ENCODE measurements at places on chromosomes 3 and 15. TPM values are rescaled to one million over a fixed set of nuclear protein-coding genes. Genes with fewer than 3 reads are reported as not detected.

DNA sequence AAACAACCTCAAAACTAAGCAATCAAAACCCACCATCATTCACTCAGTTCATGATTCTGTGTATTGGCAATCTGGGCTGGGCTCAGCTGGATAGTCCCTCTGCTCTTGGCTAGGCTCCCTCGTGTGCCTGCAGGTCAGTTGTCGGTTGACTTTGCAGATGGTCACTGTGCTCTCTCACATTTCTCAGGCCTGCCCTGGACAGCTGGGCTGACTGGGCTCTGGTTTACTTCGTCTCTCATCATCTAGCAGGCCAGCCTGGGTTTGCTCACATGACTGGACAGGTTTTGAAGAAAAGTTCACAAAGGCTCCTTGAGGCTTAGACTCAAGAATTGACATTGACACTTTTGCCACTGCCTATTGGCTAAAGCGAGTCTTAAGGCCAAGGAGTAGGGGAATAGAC, 105.0 kb upstream of the CTNNB1 start:
- no peak for DNase-seq
- no peak overlapping the region for H3K4me3 ChIP-seq
- H3K27me3 ChIP-seq: no peaks in the 10 kb centered on the region

DNA sequence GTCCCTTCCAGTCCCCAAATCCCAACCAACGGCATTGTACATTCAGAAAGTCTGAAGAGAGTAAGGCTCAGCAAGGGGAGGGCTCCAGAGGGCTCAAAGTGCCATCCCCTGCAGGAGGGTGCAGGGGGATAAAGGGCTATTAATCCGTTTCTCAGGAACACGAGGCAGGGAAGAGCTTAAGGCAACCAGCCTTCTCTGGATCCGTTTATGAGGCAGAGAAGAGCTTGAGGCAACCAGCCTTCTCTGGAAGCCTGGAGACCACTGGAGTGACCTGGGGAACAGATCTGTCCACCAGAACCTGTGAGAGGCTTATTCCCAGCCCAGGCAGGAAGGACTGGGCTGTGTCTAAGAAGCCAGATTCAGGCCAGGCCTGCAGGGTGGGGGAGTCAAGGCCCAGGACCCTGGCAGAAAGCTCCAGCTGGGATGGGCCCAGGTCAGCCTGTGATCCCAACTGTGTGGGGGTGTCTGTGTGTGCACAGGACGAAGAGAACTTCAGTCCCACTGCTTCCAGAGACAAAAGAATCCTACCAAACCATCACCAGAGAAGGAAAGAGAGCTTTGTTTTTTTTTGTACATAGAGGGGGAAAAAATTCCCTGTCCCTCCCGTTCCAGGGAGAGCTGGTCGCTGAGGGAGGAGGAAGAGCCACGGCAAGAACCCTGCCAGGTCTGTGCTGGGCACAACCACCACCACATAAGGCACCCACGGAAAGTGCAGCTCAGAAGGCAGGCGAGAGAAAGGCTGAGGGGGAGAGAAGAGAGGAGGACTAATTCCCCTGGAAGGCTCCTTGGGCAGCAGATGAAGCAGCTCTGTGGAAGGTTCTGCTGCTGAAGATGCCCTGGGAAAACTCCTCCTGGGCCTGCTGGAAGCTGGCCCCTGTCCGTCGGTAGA, 1.6 kb upstream of the ULK3 start:
- no peaks in the 10 kb centered on the region for H3K36me3 ChIP-seq
- H3K27me3 ChIP-seq: no peaks in the 10 kb centered on the region
- H3K27ac ChIP-seq: no peak overlapping the region
- H3K4me3 ChIP-seq: no peak overlapping the region

DNA sequence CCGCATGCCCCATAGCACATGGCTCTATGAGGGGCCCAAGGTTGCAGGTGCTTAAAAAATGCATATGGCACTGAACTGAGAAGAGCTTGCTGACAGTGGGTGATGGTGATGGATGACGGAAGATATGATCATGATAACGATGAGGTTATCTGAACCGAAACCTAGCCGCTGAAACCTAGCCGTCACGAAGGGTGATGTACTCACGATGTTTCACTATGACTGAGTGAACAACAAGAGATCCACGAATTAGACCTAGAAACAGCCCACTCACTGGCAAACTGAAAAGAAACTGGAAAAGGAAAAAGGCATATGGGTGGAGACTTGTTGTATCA, 57.6 kb upstream of the BCL6 start:
- no peaks in the 10 kb centered on the region for H3K27me3 ChIP-seq
- no peaks in the 10 kb centered on the region for H3K36me3 ChIP-seq
- H3K4me1 ChIP-seq: no peaks in the 10 kb centered on the region
- H3K27ac ChIP-seq: no peak overlapping the region
- no peak overlapping the region for H3K4me3 ChIP-seq

DNA sequence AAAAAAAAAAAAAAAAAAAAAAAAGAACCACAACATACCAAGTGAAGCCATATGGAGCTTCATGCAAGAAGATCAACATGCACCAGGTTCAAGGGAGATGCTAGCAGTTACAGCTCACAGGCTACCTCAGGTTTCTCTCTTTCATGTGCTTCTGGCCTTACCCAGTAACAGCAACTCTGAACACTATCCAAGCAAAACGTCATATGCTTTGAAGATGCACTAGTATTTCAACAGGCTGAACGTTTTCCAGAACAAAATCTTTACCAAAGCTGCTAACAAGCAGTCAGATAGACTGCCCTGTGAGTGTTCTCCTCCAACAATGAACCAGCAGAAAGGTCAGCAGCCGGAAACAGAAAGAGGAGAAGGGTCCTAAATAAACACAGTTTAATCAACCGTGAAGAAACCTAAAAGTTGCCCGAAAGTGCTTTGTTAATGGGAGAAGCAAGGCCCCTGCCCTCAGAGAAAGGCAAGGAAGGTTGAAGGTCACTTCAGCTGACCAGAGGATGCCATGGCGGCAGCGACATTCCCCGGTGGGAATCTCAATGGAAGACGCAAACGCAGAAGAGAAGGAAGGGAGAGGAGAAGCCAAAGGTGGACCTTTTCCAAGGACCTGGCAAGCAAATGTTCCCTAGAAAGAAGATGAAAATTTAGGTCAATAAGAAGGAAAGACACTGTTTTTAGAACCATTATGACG, 80.1 kb downstream of the CCNL1 start:
- peaks cover 5% of the 10 kb centered on the region for H3K4me1 ChIP-seq
- H3K27ac ChIP-seq: no peak overlapping the region
- H3K4me3 ChIP-seq: no peak overlapping the region
- H3K27me3 ChIP-seq: no peaks in the 10 kb centered on the region

The SPTBN5 gene
- 1.8 TPM for total RNA-seq

The C2CD4A gene
- not detected for total RNA-seq

DNA sequence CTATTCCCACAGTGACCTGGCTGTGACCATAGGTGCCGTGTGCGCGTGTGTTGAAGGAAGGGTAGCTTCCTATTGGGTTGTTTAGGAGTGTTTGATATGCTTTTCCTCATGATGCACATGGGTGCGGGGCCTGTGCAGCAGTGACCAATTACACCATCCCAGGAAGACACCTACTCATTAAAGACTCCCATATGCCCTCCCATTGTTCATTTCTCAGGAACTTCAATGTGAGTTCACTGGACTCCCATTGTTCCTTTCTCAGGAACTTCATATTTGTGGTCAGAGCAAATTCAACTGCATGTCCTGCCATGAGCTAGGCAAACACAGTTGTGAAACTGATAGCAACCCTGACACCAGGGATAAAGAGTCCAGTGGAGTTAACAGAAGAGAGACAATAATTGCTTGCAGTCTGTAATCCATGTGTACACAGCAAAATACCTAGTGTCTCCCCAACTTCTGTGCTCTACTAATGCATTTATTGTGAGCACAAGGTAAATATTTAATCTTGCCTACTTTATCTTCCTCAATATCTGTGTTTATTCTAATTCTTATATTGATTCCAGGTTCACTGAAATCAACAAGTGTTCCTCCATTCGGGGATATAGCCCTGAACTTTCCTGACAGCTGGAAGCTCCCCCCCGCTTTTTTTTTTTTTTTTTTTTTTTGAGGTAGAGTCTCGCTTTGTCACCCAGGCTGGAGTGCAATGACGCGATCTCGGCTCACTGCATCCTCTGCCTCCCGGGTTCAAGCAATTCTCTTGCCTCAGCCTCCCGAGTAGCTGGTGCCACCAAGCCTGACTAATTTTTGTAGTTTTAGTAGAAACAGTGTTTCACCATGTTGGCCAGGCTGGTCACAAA, 57.5 kb upstream of the GCNT3 start:
- H3K4me3 ChIP-seq: no peak overlapping the region
- H3K4me1 ChIP-seq: peaks cover 25% of the 10 kb centered on the region
- no peak overlapping the region for H3K27ac ChIP-seq
- no peaks in the 10 kb centered on the region for H3K36me3 ChIP-seq
- no peaks in the 10 kb centered on the region for H3K27me3 ChIP-seq
- no peak for DNase-seq

DNA sequence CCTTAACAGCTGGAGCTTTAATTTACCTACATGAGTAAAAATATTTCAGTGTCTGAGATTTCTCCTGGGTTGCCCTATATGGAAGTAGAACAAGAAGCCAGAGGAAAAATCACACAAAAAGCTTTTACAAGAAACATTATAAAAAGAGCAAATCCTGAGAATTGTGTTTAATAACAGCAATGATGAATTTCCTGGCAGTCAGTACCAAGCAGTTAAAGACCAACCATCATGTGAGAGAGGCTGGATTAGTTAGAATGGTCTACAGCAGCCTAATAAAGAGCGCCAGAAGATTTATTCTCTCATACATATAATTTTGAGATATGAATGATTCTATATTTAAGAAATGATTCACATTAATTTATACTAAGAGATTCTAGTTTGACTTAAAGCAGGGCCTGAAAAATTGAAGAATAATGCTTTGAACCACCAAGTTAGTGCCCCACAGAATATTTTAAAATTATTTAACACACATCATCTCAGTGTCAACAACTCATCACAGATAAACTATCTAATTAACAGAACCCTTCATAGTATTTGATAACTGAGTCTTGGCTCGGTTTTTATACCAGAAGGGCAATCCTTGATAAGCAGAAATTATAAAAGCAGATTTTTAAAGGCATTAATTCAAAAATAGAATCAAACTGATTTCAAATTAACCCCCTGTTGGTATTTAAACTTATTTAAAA, 59.9 kb upstream of the DPH6 start:
- H3K4me3 ChIP-seq: no peak overlapping the region
- no peaks in the 10 kb centered on the region for H3K27me3 ChIP-seq
- no peak overlapping the region for H3K27ac ChIP-seq
- no peaks in the 10 kb centered on the region for H3K4me1 ChIP-seq
- DNase-seq: no peak
- H3K36me3 ChIP-seq: no peaks in the 10 kb centered on the region

The CYP8B1 gene
- not detected for total RNA-seq

The AADACL2 gene
- total RNA-seq: 1.3 TPM

The CD200 gene
- 4.4 TPM for total RNA-seq

- no peaks in the 10 kb centered on the region for H3K27me3 ChIP-seq
- no peak overlapping the region for H3K27ac ChIP-seq
- DNase-seq: peak; percentile 36
- H3K4me1 ChIP-seq: no peaks in the 10 kb centered on the region
- H3K4me3 ChIP-seq: no peak overlapping the region
Measured at GRCh38 chr3:49713336-49714105, 6.0 kb downstream of the AMIGO3 start.

The ARNT2 gene
- total RNA-seq: 2.5 TPM

The CGNL1 gene
- total RNA-seq: 2.0 TPM
